SK-N-DZ (cell line): ENCODE measurements at places on chromosomes 12 and 14.

DNA sequence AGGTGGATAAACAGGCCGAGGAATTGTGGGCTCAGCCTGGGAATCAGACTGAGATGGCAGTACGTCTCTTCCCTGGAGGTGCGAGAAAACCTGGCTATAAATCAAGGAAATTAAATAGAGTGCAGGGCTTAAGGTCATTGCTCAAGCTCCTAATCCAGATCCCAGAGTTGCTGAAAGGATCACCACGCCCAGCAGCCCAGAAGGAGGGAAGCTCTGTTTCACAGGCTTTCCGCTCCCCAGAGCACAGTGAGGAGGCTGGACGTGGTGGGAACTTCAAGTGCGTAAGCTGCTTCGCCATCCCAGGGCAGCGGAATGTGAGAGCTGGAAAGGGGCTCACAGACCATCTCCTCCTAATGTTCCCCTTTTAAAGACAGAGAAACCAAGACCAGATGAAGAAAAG lies 651.6 kb upstream of the TBX3 start:
- peak; percentile 37 for DNase-seq

- DNase-seq, result peak; percentile 64
These were observed 243.5 kb upstream of the CAND1 start for GRCh38 chr12:67025543-67026114.

DNA sequence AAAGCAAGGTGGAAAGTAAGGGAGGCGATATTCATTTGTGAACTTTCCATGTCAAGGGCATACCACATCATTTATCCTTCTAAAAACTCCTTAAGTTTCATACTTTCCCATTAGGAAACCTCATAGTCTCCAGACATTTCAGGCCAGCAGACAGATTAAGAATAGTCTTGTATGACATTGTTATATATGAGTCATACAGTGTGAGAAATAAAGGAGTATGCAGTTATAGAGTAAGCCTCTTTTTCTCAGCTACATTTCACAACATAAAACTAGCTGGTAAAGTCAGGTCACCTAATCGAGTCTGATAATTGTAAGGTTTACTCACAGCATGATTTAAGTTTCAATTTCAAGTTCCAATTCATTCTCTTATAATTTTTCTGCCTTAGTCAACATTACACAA lies 164.3 kb downstream of the GRIP1 start:
- DNase-seq, result no peak

GRCh38 chr12:67419810-67420209 lies 150.7 kb downstream of the CAND1 start:
- DNase-seq, result no peak

- no peak for DNase-seq
These were observed 19.4 kb downstream of the GNS start for GRCh38 chr12:64739778-64740177.

DNA sequence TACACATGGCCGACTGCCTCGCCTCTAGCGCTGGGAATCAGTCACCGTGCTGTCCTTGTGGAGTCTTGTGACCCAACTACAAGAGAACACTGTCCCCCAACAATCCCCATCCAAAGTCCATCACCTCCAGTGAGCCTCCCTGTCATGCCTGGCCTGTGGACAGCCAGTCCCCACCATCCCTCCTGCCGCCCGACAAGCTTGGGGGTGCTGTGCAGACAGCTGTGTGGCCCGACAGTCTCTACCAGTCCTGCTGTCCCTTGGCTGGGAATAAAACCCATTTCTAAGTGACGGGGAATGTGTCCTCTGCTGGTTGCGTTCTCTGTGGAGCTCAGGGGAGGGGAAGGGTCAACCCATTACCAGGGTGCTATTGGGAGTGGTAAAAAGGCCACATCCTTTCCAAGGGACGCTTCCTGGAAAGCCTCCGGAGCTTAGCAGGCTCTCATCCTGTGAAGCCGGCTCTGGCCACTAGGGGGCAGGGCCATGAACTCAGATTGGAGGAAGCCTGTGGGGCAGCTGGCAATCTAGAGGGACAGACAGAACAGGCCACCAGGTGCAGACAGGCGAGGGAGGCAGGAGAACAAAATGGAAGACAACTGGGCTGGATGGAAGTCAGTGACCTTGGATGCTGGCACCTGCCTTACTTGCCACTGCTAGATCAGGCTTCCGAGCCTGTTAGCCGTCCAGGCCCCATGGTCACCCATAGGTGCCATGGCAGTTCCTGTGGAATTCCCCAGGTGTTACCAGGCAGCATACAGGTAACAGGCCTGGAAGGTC lies 12.0 kb upstream of the BLTP3B start:
- DNase-seq, result peak; percentile 75

DNA sequence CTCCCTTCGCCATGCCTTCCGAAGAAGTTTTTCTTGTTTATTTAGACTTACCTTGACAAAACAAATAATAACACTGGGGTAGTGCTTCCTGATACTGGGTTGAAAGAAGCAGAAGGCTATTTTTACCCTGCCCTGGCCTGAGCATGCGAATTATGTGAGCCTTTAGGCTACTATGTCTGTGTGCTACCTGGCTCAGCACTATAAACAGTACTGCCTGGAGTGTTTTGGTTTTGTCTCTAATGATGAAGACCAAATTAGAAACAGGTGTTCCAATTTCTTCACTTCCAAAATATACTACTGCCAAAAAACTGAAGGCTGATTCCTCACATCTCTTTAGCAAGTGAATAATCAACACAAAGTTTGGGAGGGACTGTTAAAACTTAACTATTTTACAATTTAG lies 7.6 kb upstream of the OVCH1 start:
- DNase-seq, result no peak

- DNase-seq, result no peak
These were observed 35.0 kb downstream of the ZNF664 start for GRCh38 chr12:124007826-124008570.

DNA sequence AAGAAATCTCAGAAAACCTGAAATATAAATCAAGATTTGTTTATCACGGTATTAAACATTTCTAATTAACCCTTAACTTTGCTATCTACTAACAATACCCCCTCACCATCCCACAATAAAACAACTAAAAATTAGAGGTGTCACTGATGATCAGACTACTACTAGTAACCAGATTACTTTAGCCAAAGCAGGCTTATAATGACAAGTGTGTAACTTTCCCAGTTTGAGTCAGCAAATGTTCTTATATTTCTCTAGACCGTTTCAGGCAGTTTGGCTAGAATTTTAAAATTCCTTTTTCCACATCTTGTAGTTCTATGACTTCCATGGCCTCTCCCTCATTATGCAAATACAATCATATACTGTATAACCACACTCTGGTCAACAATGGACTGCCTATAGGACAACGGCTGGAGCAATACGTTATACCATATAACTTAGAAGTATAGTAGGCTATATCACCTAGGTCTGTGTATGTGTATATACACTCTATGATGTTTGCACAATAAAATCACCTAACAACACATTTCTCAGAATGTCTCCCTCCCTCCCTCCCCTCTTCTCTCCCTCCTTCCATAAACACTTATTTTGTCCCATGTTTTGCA lies 102.1 kb downstream of the DENND5B start:
- DNase-seq, result no peak

DNA sequence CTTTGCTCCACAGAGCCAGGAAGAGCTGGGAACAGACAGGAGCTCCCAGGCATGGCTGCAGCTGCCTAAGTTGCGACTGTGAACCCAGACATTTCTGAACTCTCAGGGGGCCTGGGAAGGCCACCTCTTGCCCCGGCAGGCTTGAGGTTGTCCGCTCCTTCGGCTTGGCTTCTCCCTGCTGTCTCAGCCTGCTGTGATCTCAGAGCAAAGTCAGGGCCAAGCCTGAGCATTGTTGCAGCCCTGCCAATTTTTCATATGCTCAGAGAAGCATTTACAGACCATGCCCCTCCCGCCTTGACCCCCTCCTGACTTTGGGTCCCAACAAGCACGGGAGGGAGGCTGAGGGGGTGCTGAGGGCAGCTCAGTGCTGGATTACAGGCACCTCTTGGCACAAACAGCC lies 1439.1 kb upstream of the FLRT2 start:
- DNase-seq, result no peak
